Ammon's horn (tissue), 1 donor: ENCODE measurements at places on chromosomes 5 and 9.

DNA sequence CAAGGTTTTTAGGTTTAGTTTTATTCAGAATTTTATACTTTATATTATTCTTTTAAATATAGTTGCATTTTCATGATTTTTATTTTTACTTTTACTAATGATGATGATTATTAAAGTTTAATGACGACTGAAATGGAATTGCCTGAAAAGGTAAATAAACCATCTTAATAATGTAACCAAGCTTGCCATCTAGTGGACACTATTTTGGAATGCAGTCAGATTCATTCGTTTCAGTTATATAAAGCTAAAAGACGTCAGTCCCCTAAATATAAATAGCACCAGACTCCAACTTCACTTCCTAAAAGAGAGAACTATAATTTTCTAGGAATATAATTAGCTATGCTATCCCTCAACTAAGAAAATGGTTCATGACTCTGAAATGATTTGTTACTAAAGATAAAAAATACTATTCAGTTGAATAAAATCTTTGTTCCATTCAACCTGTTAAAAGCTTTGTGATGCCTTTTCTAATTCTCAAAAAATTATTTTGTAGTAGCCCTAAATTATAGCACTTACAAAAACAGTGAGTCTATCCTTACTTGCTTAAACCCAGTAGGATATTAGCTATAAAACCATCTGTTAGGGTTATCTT is 19.9 kb downstream of the ABITRAM start:
- peak; percentile 76 for DNase-seq

- DNase-seq, result no peak
These were observed 16.5 kb downstream of the PRELID2 start for GRCh38 chr5:145818604-145819003.

DNA sequence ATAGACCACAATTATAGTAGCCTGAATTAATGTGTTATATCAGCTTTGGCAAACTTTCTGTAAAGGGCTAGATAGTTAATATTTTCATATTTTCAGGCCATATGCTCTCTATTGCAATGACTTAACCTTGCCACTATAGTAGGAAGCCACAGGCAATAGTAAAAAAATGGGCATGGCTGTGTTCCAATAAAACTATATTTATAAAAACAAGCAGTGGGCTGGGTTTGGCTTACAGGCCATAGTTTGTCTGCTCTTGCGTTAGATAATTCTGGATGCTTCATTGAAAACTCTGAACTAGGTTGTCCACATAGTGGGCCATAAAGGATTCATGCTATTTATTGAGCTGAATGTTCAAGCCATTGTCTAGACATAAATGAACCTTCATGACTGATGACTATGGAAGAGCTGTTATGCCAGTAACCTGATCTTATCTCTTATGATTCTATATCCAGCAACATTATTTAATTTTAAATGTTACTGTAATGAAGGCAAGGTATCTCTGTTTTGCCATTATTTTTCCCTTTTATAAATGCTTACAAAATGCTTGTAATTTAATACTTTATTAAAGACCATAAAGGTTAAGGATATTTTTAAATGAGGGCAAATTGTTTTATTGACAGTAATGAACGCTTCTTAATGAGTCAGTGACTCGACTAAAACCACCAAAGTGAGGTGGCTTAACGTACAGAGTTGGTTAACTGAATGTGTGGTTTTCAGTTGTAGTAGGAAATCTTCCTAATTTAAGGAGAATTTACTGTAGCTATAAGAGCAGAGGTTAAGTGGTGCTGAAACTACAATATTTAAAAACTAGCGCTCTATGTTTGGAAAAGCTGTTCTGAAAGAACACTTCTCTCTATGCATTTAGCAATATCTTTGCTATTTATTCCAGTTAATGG is 560.6 kb downstream of the PRR16 start:
- DNase-seq, result no peak

GRCh38 chr5:60404171-60404570 is 295.8 kb downstream of the DEPDC1B start:
- DNase-seq, result no peak

- DNase-seq, result no peak
These were observed 23.0 kb upstream of the CEP78 start for GRCh38 chr9:78212868-78213267.

DNA sequence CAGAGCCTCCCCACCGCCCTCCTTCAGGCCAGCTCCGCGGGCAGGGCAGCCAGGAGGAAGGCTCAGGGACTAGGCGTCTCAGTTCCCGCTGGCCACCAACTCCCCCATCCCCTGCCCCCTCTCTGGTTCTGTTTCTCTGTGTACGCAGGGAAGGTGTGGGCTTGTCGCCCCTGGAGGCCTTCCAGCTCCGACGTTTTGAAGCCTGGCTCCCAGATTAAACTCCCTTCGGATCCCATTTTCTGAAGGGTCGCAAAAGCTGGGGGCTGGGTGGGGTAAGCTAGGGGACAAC is 346 bp downstream of the ATOX1 start:
- DNase-seq, result no peak

DNA sequence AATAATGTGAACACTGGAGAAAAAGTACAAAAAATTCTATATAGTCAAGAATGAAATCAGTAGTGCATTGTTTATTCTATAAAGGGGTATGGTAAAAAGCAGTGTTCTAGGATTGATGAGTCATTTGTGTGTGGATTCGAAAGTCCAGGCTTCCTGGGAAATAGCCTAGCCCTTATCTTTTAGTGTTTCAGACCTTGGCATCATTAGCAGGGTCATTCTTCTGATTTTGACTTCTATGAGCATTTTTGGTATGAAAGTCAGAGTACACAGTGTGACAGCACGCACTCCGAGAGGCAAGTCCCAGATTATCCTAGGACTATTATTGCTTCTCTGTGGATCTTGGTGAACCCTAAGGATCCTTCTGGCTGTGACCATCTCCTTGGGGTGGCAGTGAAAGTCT is 16.9 kb downstream of the PCSK5 start:
- no peak for DNase-seq

GRCh38 chr9:27292659-27293405 is 4.1 kb downstream of the EQTN start:
- no peak for DNase-seq

- DNase-seq, result no peak
These were observed 662.4 kb upstream of the PTPRD start for GRCh38 chr9:11275158-11275695.

DNA sequence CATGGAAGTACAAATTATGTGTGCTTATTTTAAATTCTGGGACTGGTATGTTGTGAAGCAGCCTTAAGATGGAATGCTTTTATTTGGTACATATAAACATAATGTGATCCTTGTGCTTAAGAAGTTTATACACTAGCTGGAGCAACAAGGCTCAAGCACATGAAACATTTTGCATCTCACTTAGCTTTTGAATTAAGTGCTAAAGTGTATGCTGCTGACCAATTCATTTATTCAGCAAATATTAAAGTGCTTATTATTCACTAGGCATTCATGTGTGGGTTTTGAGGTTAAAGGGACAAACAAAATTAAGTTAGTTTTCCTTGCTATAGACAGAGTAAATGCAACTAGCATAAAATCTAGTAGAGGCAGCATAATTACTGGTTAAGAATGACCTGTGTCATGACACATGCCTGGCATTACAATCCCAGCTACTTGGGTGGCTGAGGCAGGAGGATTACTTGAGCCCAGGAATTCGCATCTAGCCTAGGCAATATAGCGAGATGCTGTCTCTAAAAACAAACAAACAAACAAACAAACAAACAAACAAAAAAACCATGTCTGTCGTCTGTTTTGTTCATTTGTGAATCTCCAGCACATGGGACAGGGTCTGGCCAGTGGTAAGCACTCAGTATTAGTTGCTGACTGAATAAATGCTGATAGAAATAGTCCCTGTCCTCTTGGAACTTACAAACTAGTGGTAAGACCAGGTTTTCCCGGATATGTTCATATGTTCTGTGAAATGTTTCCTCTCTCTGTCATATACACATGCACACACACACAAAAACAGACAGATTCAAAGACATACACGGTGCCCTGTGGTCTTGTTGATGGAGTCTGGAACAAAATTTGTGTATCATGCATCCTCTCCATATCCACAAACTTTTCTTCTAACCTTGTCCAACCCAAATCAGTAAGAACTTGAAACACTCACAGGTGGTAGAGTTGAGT is 41.9 kb upstream of the TNFAIP8 start:
- no peak for DNase-seq

DNA sequence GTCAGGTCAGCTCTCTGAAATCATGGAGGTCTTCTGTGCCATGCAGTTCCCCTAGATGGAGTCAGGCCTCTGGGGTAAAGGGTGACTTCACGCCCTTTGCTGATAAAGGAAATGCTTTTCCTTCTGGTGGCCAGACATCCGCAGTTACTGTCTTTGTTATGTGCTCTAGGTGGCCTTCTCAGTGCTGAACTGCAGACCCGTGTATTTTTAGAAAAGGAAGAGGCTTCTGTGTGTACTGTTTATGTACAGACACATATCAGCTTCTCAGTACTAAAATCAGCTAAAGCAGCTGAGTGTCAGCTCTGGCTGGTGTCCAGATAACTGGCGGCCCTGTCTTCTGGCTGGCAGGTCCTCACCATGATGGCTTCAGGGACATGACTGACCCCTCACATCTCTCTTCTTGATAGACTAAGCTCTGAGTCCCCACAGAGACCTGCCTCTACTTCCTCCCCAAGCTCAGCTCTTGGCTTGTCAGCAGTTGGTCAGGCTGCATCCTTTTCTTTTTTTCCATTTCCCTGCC is 75.3 kb downstream of the ARHGAP26 start:
- DNase-seq, result peak; percentile 45

GRCh38 chr5:157198277-157198986 is 17.8 kb downstream of the ITK start:
- no peak for DNase-seq

DNA sequence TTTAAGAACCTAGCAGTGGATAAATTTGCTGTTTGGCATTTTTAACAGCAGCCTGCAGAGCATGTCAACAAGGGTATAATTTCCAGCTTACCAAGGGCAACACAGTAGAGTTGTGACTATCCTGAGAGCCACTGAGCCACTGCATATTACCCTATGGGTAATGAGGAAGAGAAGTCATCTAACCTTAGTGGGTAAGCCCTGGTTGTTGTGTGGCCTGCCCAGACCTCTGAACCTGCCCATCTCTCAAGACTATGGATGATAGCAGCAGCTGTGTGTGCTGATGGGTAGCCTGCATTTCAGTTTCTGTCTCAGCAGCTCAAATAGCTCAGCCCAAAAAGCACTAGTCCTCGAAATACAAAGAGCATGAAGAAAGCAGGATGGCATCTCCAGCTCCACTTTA is 56.1 kb upstream of the PIP5K1B start:
- DNase-seq, result no peak

GRCh38 chr5:68872088-68872839 is 221.6 kb upstream of the SLC30A5 start:
- DNase-seq, result no peak

DNA sequence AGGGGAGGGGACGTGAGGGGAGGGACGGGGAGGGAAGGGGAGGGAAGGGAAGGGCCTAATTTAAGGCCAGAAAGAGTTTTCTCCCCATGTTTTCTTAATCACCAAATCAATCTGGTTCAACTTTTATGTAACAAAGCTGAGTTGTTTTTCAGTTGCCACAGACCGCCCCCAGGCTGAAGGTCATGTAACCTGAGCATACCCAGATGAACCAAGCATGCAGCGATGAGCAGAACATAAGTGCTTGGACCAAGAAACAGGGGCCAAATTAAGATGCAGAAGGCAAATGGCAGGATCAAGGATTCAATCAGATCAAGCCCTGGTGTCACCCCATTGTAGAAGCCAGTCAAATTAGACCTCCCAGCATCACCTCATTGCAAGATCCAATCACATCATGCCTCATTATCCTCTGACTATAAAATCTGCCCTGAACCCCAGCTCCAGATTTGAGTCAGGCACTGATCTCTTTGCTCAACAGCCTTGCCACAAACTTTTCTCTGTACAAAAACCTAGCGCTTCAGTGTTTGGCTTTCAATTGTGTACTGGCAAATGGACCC is 113.5 kb upstream of the TNPO1 start:
- DNase-seq, result no peak

DNA sequence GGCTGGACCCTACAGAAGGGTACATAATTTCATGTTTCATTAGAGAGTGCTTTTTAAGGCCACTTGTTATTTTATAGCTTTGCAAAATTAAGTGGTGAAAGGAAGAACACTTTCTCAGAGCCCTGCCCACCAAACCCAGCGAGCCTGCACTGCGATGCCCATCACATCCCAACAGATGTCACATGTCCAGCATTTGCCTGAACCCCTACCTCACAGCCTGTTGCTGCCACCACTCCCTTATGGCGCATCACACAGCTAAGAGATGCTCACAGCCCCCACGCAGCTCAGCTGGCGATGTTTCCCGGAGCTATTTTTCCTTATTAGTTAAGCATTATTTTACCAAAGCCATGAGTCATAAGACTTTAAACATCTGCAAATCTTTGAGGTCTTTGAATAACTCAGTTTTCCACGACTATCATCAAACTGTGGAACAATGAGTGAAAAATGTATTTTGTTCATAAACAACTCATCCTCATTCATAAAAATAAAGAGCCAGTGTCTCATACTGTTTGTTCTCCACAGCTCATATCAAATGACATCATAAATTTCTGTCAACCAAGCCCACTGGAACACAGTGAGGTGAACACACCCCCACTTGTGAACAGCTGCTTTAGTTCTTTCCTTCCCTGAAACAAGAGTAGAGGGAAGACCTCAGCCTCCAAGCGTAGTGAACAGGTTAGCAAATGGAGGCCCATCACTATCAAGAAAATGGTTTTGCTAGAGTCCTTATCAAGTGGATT is 104.9 kb downstream of the SYK start:
- no peak for DNase-seq

- no peak for DNase-seq
These were observed 206.1 kb downstream of the YTHDC2 start for GRCh38 chr5:113719549-113719948.

- no peak for DNase-seq
These were observed 126.9 kb downstream of the RGS3 start for GRCh38 chr9:113590389-113590788.

- peak; percentile 1 for DNase-seq
These were observed 10.1 kb downstream of the PHF2 start for GRCh38 chr9:93586290-93587057.

GRCh38 chr9:114223564-114224246 is 68.4 kb downstream of the COL27A1 start:
- no peak for DNase-seq

- DNase-seq, result no peak
These were observed 58.6 kb downstream of the ENC1 start for GRCh38 chr5:74581988-74582365.

- DNase-seq, result peak; percentile 54
These were observed 149.5 kb downstream of the C9orf152 start for GRCh38 chr9:110058304-110058953.

- DNase-seq, result no peak
These were observed 33.2 kb upstream of the IL7R start for GRCh38 chr5:35823347-35824098.

DNA sequence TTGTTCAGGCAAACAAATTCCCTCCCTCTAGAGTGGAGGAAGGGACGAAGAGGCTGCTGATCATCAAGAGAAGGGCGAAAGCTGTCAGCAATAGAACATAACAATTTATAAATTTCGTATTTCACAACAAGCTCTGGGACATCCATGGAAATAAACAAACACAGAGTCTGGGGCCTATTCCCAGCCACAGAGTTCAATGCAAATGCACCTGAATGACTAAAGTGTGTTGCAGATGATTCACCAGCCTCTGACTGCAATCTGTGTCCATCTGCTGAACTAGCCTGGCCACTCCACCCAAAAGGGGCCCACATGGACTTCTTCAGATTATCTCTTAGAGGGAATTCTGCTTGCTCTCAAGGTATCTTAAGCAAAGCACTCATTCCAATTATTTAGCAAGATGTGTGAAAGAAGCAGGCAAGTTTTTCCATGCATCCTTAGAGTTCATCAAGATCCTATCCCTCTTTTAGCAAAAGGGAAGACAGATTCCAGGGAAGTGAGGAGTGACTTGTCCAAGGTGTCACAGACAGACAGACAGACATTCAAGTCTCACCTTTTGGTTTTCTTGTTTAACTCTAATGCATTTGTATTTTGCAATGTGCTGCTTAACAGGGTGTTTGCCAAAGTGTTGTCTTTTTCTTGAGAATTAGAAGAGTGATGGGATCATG is 307.8 kb upstream of the PAPPA start:
- DNase-seq, result no peak
